ENCODE measurements at places on chromosomes 6 and 20.

DNA sequence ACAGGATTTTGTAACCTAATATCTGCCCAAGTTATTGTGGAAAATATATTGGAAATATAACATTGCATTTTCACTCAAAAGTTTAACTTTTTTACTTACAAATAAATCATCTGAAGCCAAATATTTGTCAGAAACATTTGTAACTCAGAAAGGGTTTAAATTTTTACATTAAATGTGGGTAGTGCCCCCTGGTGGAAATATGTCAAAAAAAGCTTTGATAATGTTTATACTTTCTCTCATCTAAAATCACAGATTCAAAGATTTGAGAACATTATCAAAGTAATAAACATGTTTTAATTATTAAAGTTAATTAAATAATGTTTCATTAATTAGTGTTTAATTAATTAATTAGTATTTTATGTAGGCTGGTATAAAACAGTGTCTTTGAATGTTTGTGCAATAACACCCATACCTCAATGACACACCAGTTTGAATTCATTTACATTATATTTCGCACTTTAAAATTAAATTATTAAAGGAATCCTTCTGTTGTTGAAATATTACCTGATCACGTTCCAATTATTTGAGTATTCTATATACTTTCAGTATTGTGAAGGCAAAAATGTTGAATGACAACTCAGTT, 320.1 kb upstream of the FKBP1C start:
- peak; percentile 20 for DNase-seq

GRCh38 chr6:17062871-17063440, 38.9 kb upstream of the STMND1 start:
- DNase-seq = no peak

DNA sequence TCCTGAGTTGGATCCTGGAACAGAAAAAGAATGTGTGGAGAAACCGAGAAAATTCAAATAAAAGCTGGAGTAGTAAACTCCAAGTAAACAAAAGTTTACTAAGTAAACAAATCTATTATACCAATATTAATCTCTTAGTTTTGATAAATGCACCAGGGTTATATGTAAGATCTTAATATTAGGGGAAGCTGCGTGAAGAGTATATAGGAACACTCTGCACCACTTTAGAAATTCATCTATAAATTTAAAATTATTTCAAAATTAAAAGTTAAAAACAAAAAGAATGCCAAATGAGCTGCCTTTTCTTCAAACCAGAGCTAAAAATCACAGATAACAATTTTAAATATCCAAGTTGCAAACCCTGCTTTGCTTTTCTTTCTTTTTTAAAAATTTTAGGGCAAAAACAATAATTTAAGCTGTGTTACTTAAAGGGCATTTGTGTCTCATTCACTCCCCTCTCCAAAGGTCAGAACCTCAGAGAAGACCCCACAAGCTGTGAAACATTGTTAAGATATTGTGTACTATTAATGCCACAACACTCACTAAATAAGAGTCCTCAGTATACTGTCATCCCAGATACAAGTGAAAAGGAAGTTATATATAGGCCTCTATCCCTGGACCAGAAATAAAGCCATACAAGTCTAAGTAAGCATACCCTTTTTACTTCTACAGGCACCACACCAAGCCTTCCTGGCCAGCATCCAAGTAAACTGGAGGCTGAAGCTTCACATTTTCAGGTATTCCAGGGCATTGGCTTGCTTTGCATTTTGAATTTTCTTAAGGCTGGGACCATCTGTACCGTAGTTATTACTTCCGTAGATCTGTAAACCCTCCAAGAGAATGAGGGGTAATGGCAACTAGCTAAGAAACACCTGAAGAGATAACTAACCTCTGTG, 7.0 kb downstream of the DNAAF9 start:
- DNase-seq = no peak

DNA sequence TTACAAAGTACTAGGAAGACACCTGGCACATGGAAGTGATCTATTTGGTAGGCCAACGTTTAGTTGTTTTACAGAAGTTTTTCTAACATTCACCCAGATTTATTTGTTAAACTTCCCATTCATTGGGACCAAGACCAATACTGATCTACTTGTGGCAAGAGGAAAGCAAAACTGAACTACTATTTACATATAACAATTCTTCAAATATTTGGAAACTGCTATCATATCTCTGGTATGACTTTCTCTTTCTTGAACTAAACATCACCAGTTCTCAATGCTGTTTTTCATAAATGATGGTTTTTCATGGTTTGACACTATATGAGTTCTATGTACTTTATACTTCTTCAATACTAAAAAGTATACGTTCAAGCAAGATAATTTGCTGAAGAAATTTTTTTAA, 189.2 kb downstream of the ASCC3 start:
- no peak for DNase-seq

DNA sequence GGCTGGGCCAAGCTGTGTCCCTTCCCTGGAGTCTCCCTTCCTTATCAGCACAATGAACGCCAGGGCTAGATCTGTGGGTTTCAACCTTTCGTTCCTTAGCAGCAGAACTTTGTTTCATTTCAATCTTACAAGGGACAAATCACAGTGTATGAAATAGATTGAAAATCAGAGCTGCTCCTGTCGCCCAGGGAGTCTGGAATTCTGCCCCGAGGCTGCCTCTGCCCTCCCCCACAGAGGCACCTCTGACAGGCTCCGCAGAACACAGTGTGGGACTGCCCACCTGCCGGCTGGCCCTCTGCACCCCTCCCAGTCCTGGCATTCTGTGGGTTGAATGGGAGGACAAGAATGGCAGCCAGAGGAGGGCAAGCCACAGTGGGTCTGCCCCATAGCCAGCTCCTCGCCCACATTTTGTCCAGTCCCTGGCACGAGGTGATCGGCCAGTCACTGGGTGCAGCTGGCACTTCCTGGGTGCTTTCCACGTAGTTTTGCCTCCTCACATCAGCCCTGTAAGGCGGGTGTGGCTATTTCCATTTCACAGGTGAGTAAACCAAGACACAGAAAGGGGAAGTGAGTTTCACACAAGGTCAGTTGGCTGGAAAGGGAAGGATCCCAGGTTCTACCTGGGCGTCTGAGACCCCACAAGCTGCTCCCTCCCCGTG, 26.1 kb downstream of the MANBAL start:
- DNase-seq = no peak

DNA sequence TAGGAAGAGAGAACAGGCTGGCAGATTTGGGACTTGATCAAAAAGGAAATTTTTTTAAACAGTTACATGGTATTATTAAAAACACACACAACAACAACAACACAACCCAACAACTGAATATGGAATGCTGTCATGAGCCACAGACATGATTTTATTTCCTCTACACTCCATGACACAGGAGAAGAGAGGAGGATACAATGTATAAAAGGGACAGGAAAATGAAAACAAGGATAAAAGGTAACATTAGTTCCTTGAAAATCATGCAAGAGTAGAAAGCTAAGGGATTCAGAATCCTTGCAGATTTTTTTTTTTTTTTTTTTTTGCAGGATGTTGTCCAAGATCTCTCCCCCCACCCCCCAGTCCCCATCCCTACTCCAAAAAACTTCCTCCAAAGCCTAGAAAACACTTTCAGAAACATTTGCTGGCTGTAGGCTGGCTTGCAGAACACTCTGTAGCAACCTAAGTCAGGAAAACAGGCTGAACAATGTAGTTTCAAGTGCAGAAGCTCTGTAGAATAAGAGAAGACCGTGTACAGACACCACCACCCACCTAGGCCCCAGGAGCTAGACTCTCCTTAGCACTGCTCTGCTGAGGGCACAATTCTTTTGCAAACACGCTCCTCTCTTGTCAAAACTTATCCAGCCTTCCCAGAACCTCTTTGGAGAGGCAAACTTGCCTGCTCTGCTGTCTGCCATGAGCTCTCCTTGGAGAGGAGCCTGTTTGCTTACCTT, 845 bp downstream of the ZMYND8 start:
- DNase-seq = no peak

Data from NCI-H774 (cell line).